ENCODE measurements at places on chromosomes 7 and 10.

GRCh38 chr7:2729031-2729892 lies 41.3 kb downstream of the AMZ1 start:
- no peak overlapping the region for H3K27ac ChIP-seq
- peaks cover 3% of the 10 kb centered on the region for H3K4me1 ChIP-seq

- no peak for DNase-seq
- H3K27ac ChIP-seq, result no peak overlapping the region
- H3K27me3 ChIP-seq, result no peaks in the 10 kb centered on the region
- H3K4me1 ChIP-seq, result no peaks in the 10 kb centered on the region
- no peak overlapping the region for H3K4me3 ChIP-seq
These were observed 9.8 kb downstream of the PTPRZ1 start for GRCh38 chr7:121882731-121883130.

GRCh38 chr7:152436111-152436930 lies 518 bp upstream of the KMT2C start:
- peak overlapping the region; percentile 90 for H3K27ac ChIP-seq
- H3K27me3 ChIP-seq, result no peaks in the 10 kb centered on the region
- peak overlapping the region; percentile 88 for H3K4me3 ChIP-seq
- no peaks in the 10 kb centered on the region for H3K36me3 ChIP-seq
- H3K4me1 ChIP-seq, result no peaks in the 10 kb centered on the region

GRCh38 chr7:1156782-1157535 lies 3.0 kb downstream of the ZFAND2A start:
- DNase-seq, result no peak
- H3K36me3 ChIP-seq, result peaks cover 15% of the 10 kb centered on the region
- H3K4me1 ChIP-seq, result peaks cover 3% of the 10 kb centered on the region
- no peaks in the 10 kb centered on the region for H3K27me3 ChIP-seq

GRCh38 chr7:76037310-76037709 lies 10.5 kb downstream of the STYXL1 start:
- no peaks in the 10 kb centered on the region for H3K36me3 ChIP-seq
- H3K27me3 ChIP-seq, result no peaks in the 10 kb centered on the region
- H3K4me3 ChIP-seq, result no peak overlapping the region
- no peaks in the 10 kb centered on the region for H3K4me1 ChIP-seq
- DNase-seq, result no peak

- no peak overlapping the region for H3K27ac ChIP-seq
- no peak for DNase-seq
- no peaks in the 10 kb centered on the region for H3K4me1 ChIP-seq
- no peak overlapping the region for H3K4me3 ChIP-seq
- H3K36me3 ChIP-seq, result no peaks in the 10 kb centered on the region
These were observed 43.9 kb upstream of the DNAJB6 start for GRCh38 chr7:157292770-157293412.

- DNase-seq, result no peak
- H3K4me1 ChIP-seq, result no peaks in the 10 kb centered on the region
- H3K36me3 ChIP-seq, result no peaks in the 10 kb centered on the region
- no peaks in the 10 kb centered on the region for H3K27me3 ChIP-seq
- H3K4me3 ChIP-seq, result no peak overlapping the region
These were observed 130.5 kb upstream of the UNC5B start for GRCh38 chr10:71081912-71082311.

- H3K27me3 ChIP-seq, result no peaks in the 10 kb centered on the region
- H3K4me3 ChIP-seq, result no peak overlapping the region
- H3K27ac ChIP-seq, result no peak overlapping the region
- peaks cover 4% of the 10 kb centered on the region for H3K36me3 ChIP-seq
- peaks cover 25% of the 10 kb centered on the region for H3K4me1 ChIP-seq
These were observed 225.8 kb downstream of the MAD1L1 start for GRCh38 chr7:2006921-2007381.

- peaks cover 9% of the 10 kb centered on the region for H3K4me1 ChIP-seq
- no peak overlapping the region for H3K27ac ChIP-seq
- no peak for DNase-seq
- H3K36me3 ChIP-seq, result no peaks in the 10 kb centered on the region
- H3K27me3 ChIP-seq, result no peaks in the 10 kb centered on the region
These were observed 94.9 kb downstream of the SVOPL start for GRCh38 chr7:138606236-138606635.

DNA sequence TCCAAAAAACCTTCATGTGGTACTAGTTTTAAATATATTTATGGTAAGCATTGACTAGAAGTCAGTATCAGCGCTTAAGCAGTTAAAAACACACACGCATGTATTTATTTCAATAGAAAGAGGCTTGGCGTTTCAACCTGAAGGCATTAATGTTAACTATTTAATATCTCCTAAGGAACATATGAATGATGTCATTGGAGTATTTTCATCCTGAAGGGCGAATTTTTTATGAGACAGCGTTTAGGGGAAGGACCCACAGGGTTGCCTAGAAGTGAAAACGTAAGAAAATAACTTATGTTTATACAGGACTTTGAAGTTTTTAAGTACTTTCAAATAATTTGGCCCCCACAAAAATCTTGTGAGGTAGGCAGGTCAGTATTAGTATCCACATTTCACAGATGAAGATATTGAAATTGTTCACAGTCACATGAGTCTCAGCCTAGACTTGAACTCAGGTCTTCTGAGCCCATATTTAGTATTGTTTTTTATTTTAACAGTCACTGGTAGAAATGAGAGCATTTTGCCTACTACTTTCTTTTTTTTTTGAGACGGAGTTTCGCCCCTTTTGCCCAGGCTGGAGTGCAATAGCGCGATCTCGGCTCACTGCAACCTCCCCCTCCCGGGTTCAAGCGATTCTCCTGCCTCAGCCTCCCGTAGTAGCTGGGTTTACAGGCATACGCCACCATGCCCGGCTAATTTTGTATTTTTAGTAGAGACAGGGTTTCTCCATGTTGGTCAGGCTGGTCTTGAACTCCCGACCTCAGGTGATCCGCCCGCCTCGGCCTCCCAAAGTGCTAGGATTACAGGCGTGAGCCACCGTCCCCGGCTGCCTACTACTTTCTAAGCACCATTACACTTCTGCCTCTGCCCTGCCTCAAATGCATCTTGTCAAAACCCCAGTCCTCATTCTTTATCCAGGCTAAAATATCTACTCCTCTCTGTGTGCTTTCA lies 1.8 kb downstream of the SLK start:
- peaks cover 10% of the 10 kb centered on the region for H3K4me1 ChIP-seq
- no peaks in the 10 kb centered on the region for H3K27me3 ChIP-seq
- no peak for DNase-seq
- H3K4me3 ChIP-seq, result no peak overlapping the region
